Activated CD4-positive, CD25-positive, alpha-beta regulatory T cell treated with anti-CD3 and anti-CD28 coated beads, Interleukin-2, amount 50 U/mL, for 72 hours (primary cell): ENCODE measurements at places on chromosomes 16 and 17.

DNA sequence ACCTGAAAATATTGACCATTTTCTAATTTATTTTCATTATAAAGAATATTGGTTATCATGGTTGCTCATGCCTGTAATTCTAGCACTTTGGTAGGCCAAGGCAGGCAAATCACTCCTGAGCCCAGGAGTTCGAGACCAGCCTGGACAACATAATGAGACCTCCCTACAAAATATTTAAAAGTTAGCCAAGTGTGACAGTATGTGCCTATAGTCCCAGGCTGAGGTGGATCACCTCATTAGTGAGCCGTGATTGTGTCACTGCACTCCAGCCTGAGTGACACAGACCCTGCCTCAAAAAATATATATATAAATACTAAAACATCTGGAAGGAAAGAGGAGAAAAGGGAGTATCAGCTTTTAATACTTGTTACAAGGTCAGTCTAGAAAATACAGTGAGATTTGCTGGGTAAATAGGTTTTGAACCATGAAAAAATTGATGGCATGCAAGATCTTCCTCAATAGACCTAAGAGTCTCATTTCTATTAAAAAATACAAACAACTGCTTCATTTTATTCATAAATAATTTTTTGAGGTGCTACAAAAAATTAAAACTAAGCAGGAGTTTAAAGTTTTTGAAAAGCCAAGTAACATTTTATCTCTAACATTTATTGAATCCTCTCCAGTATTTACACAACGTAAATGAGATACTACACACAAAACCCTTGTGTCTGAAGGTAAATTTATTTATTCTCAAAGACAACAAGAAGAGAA is 47.7 kb downstream of the TUBD1 start:
- no peak for DNase-seq

DNA sequence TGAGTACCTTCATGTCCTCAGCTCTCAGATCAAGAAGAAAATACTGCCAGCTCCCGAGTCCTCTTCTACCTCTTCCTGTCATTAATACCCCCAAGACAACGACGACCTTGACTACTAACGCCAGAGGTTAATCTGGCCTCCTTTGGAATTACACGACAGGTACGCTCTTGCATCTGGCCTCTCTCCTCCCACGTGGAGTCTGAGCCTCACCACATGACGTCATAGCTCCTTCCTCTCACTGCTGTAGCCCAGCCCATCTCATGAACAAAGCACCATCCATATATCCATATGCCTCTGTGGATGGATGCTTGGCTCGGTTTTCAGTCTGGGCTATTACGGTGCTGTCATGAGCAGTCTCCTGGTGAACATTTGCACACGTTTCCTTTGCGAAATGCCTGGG is 110.2 kb upstream of the TNRC6C start:
- DNase-seq = no peak

DNA sequence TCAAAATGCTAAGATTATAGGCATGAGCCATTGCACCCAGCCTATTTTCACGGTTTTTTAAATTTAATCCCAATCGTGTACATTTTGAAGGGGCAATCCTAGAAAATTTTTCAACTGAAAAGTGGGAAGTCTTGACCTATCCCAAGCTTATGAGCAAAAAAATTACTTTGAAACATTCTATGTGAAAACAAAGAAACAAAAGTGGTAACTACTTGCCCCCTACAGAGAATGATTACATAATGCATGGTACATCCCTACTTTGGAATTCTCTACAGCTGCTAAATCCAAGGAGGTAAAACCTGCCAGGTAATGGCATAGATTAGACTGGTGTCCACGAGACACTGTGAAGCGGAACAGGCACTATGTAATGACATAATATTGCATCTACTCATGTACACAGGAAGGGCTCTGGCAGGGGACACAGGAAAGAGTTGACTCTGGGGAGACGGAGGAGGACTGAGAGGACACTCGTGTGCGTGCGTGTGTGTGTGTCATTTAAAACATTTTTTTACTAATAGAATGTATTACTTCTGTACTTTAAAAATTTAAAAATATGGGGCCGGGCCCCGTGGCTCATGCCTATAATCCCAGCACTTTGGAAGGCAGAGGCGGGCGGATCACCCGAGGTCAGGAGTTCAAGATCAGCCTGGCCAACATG is 15.7 kb downstream of the ASGR2 start:
- DNase-seq = no peak

DNA sequence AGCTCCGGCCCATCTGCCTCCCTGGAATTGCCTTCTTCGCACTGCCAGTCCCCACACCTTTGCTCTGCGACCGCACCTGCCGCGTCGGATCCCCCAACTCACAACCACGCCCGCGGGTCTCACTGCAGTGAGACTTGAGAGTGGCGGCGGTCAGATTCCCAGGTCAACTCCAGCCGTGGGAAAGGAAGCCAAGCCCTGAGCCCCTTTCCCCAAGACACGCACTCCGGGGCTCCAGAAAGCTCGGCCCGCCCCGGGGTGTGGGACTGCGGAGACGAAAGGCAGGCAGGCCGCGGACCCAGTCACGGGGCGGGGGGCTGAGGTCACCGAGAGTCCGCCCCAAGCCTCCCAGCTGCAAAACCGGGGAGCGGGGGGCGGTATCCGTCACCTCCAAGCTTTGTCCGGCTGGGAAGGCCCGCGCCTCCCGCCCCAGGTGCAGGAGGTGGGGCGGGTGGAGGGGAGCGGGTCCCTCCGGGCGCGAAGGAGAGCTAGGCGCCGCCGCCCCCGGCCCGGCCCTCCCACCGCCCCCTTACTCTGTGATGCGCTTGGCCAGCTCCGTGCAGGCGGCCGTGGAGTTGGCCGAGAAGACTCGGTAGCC is 615 bp downstream of the PRPSAP1 start:
- peak; percentile 49 for DNase-seq

GRCh38 chr17:1058423-1059130 is 61.6 kb downstream of the TIMM22 start:
- peak; percentile 80 for DNase-seq

DNA sequence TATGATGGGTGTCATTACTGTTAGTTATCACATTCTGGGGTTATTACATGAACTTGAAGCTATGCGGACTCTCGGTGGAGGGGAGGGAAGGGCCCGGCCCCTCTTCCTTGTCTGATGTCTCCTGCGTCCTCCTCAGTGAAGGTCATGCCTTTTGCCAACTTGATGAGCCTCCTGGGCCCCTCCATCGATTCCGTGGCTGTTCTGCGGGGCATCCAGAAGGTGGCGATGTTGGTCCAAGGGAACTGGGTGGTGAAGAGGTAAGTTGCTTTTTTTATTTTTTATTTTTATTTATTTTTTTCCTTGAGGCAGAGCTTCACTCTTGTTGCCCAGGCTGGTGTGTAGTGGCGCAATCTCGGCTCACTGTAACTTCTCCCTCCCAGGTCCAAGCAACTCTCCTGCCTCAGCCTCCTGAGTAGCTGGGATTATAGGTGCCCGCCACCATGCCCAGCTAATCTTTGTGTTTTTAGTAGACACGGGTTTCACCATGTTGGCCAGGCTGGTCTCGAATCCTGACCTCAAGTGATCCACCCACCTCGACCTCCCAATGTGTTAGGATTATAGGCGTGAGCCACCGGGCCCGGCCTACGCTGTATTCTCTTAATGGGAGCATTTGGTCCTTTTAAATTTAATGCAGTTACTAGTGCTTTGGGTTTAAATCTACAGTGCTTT is 21.6 kb downstream of the POLR3E start:
- DNase-seq = peak; percentile 61

DNA sequence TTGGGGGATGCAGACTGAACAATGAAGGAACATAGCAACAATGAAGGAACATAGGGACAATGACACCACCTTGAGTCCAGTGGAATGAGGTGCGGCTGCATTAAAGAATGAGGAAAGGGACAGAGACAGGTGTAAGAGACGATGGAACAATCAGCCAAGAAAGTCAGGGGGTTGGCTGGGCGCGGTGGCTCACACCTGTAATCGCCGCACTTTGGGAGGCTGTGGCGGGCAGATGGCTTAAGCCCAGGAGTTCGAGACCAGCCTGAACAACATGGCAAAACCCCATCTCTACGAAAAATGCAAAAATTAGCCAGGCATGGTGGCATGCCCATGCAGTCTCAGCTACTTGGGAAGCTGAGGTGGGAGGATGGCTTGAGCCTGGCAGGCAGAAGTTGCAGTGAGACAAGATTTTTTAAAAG is 13.6 kb upstream of the CBFB start:
- no peak for DNase-seq

- DNase-seq = no peak
These were observed 54.8 kb downstream of the N4BP1 start for GRCh38 chr16:48555155-48555554.

- peak; percentile 67 for DNase-seq
These were observed 1.3 kb downstream of the ARL5C start for GRCh38 chr17:39164675-39165143.

DNA sequence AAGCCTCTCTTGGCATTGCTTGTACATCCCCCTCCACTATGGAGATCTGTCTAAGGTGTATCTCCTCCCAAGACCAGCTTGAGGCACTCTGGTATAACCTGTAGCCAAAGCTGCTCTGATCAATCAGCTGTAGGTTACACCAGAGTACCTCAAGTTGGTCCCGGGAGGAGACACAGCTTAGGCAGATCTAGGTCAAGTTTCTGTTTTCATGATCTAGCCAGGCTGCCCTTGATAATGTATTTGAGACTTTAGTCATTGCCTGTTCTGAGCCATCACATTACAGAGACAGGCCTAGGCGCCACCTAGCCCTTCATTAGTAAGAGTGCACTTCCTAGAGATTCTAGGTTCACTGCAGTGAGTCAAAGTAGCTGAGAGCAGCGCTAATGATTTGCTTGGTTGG is 31.4 kb downstream of the ASGR1 start:
- DNase-seq = no peak

- no peak for DNase-seq
These were observed 55.2 kb downstream of the MSI2 start for GRCh38 chr17:57311281-57312216.

- DNase-seq = no peak
These were observed 61.0 kb downstream of the MAP2K4 start for GRCh38 chr17:12081720-12082119.

GRCh38 chr16:23248261-23249194 is 53.6 kb upstream of the SCNN1B start:
- DNase-seq = no peak

- DNase-seq = no peak
These were observed 5.2 kb downstream of the METRNL start for GRCh38 chr17:83084621-83085056.

- no peak for DNase-seq
These were observed 1.0 kb upstream of the KCNJ2 start for GRCh38 chr17:70168044-70168976.

GRCh38 chr17:58006924-58007780 is at the start of gene SRSF1:
TSS of gene SRSF1 (minus strand) at chr17:58007246. CDS start at chr17:58007137, 109 bp downstream.
- peak; percentile 97 for DNase-seq

- no peak for DNase-seq
These were observed 7.9 kb downstream of the SLC12A3 start for GRCh38 chr16:56872863-56873391.

DNA sequence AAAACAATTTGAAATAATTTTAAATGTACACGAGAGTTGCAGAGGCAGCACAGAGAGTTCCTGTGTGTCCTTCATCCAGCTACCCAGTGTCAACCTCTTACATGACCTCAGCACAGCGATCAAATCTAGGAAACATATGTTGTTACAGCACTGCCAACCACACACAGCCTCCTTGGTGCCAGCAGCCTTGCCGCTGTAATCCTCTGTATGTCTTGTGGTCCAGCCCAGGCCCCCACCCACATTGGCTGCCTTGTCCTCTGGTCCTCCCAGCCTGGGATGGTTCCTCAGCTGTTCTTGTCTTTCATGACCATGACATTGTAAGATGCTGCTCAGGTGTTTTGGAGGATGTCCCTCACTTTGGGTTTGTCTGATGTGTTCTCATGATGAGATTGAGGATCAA is 178.0 kb downstream of the RPTOR start:
- no peak for DNase-seq

DNA sequence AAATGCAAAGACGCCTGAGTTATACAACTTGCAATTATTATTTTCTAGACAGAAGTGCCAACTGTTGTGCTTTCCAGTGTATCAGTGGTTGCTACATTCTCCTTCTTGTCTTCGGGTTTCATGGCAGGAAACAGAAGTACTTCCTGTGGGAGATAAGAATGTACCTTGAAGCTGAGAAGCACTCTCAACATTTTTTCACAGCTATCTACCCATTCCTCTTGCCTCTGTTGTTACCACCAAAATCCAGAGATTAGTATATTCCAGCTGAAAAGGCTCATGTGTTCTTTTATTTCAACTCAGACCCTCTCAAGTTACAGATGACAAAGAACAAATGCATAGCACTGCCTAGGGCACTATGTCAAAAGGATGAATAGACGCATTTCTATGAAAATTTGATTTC is 4.8 kb upstream of the ADAT1 start:
- no peak for DNase-seq

DNA sequence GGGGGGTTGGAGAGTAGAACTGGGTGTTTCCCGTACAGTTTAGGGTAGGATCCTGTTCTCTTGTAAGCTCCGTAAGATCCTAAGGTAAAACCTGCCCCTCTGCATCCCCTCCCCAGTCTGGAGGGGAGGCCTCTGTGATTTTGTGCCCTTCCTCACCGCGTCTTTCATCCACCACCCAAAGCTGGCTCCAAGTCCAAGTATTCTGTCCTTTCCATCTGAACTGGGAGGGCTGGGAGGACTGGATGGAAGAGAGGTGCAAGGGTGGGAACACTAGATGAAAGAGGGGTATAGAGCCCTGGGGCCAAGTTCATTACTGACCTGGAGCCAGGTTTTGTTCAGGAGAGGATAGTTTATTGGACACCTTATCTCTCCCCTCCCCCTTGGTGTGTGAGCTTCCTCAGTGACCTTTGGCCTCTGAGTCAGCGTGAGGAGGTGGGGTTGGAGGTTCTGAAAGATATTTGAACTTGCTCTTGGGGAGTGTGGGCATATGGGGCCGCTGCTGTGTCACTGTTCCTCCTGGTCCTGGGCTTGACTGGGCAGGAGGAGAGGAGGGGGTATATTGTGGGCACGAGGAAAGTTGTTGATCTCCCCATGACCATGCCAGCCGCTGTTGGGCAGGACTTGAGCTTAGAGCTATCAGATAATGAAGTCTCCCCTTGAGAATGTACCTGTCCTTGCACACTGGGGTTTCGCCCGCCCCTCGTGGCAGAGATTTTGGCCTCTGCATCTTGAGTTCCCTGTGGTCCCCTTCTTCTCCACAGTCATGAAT is 1.6 kb downstream of the LASP1 start:
- peak; percentile 69 for DNase-seq

DNA sequence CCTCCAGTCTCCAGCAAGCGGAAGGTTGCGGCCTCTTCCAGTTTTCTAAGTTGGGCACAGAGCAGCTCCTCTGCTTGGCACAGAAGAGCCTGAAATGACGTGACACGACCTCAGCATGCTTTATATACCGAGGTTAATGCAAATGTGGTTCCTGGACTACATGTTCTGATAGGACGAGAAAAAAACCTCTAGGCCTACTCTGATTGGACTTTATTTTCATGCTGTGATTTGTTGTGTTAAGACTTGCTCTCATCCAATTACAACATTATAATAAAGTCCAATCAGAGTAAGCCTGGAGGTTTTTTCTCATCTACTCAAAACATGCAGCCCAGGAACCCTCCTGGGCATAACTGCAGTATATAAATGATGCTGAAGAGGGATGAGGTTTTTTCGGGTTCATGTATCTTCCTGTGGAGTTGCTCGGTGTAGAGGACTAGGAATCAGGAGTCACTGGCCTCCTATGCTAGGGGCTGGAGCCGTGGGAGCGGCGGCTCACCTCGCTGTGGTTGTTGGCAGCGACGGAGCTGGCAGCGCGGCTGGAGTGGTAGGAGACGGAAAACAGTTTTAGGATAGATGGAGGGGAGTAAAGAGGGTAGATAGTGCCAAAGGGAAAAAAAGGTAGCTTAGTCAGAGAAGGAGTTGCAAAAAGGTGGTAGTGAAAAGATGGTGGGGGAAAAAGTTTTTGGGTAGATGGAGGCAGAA is 878.0 kb downstream of the KCNJ18 start:
- DNase-seq = no peak

GRCh38 chr17:74964988-74965622 is 7.5 kb downstream of the HID1 start:
- DNase-seq = no peak
